ENCODE measurements at places on chromosomes 2 and 18. TPM values are rescaled to one million over a fixed set of nuclear protein-coding genes. Genes with fewer than 3 reads are reported as not detected.

GRCh38 chr2:49041061-49041460 is 113.3 kb downstream of the FSHR start:
- no peak for DNase-seq

- DNase-seq, result no peak
Measured at GRCh38 chr2:19416784-19417684, 58.6 kb upstream of the OSR1 start.

The PPP1R1C gene
- total RNA-seq, result not detected

DNA sequence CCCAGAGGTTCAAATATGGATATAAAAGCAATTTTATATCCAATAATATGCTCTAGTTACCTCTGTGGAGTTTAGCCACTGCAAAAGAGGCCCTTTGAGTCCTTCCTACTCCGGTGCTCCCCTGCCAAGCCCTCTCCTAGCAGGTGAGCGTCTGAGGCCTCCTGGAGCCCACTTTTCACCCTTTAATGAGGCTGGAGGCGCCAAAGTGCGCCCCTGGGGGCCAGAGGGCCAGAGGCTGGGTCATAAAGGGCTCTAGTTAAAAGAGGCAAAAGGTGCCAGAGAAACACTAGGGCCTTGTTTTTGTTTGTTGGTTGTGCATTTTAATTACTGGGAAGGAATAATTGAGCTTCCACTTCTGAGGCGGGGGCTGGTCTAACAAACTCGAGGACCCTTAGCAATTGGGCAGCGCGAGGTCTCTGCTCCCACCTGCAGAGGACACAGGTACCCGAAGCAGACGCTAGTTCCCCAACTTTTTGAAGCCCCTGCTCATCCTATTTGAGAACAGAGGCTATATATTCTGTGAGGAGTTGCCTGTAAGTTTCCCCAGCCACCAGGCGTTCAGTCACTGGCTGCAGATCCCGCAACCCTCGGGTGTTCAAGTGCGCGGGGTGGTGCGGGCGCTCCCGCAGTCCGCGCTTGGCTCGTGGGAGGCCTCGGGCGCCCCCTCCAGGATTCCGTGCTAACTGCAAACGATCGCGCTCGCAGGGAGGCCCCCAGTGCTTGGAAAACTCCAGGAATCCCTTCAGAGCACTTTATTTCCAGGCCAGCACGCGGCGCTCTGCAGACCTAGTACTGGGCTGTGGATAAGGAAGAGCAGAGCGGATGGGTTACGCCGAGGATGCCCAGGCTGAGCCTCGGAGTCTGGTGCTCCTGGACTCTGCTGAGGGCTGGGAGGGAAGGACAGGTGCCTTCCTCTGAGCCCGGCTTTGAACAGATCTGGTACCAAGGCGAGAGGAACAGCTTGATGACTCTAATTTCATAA is 14.1 kb downstream of the MSGN1 start:
- peak; percentile 16 for DNase-seq

GRCh38 chr2:237866101-237866621 is 6.7 kb downstream of the RAMP1 start:
- no peak for DNase-seq

The NCKAP1 gene
- 14.4 TPM for total RNA-seq
